ENCODE measurements at places on chromosomes 1 and 21.

DNA sequence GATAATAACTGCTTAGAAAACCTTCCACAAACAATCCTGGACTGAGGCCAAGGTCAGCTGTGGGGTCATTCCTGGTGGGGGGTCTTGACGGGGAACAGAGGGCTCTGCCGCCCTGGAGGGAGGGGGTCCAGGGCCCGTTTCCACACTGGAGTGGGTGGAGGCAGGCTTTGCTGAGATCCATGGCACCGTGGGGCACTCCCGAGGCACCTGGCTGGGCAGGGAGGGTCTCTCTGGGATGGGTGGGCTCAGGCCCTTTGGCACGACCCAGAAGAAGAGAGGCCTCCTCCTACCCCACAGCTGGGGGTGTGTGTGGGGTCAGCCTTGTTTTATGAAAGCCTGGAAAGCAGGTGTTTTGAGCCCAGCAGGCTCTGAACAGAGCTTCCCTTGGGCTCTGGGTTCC, 5.1 kb downstream of the MMEL1 start:
- no peak for DNase-seq

DNA sequence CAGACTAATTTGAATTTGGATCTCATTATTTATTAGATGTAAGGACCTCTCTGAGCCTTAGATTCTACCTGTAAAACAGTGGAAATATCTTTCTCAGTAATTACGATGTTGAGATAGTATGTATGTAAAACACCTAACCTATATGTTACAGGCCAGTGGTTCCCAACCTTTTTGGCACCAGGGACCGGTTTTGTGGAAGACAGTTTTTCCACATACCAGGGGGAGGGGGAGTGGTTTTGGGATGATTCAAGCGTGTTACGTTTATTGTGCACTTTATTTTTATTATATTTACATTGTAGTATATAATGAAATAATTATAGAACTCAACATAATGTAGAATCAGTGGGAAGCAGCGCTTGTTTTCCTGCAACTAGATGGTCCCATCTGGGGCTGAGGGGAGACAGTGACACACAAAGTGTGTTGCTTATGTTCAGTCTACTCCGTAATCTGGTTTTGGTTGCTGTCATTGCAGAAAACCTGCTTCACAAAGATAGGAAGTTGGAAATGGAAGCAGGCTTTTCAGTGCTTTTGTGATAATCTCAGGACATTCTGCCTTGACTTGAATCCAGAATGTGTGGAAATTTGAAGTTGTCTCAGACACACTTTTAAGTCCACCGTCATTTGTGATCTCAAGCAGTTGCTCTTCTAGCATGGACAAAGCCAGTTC, 12.8 kb downstream of the XPR1 start:
- DNase-seq = no peak

GRCh38 chr21:41954654-41955499, 1.1 kb upstream of the C2CD2 start:
- no peak for DNase-seq

DNA sequence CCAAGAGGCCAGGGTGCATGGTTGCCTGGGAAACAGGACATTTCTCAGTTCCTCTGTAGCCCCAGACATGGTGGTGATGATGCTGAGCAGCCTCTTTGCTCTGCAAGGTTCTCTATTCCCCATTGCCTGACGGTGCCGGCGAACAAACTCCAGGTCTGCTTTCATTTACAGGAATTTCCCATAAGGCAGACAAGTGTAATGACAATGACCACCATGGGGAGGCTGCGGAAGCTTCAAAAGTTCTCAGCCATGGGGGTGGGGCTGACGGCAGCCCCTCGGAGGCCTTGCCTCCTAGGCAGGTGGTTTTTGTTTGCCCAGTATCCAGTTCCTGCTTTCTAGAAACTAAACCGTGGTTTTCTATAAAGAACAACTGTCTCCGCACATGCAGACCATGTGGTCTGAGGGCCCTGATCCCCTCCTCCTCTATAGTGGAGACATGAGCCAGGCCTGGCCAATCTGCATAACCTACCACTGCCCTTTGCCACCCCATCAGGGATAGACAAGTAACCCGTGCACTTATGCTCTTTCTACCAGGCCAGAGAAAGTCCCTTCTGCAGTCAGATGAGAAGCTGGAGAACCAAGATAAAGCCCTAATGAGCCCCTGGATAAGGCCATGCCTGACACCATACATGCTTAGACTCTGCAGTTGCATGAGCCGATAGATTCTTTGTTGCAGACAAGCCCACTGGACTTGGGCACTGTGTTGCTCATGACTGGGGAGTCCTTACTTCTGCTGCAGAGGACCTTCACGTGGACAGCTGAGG, 54.1 kb downstream of the LDLRAD2 start:
- DNase-seq = no peak

GRCh38 chr1:212699104-212699624, 476 bp downstream of the BATF3 start:
- peak; percentile 62 for DNase-seq

Measured in activated T-cell treated with anti-CD3 and anti-CD28 coated beads for 48 hours (primary cell).